ENCODE measurements at places on chromosomes 2 and 18. TPM values are rescaled to one million over a fixed set of nuclear protein-coding genes. Genes with fewer than 3 reads are reported as not detected.

- no peak overlapping the region for H3K27ac ChIP-seq
- peaks cover 4% of the 10 kb centered on the region for H3K36me3 ChIP-seq
- no peaks in the 10 kb centered on the region for H3K4me1 ChIP-seq
- no peak overlapping the region for H3K4me3 ChIP-seq
- no peaks in the 10 kb centered on the region for H3K27me3 ChIP-seq
- DNase-seq: peak; percentile 35
Observed at GRCh38 chr2:17652681-17653394, 100.8 kb downstream of the SMC6 start.

DNA sequence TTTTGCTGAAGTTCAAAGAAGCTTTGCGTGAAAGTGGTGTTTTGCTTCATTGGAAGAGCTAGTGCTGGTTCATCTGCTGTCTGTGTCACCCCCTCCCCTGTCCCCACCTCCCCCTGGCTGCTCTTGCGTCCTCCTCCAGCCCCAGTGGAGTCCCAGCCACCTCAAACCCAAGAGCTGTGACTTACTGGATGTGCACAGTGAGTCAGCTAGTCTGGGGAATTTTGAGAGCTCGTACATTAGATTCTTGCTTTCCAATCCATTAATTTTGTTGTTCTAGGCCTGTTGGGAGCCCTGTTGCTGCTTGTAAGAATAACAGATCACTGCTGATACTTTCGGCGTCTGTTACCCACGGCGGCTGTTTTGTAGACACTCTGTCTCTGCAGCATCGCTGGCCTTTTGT, 412.1 kb downstream of the TSN start:
- no peak overlapping the region for H3K4me3 ChIP-seq
- no peaks in the 10 kb centered on the region for H3K4me1 ChIP-seq
- H3K27me3 ChIP-seq: no peaks in the 10 kb centered on the region

GRCh38 chr18:63236921-63237846, 82.4 kb downstream of the BCL2 start:
- H3K4me3 ChIP-seq: peak overlapping the region; percentile 37
- DNase-seq: no peak
- H3K36me3 ChIP-seq: no peaks in the 10 kb centered on the region
- H3K27me3 ChIP-seq: no peaks in the 10 kb centered on the region

DNA sequence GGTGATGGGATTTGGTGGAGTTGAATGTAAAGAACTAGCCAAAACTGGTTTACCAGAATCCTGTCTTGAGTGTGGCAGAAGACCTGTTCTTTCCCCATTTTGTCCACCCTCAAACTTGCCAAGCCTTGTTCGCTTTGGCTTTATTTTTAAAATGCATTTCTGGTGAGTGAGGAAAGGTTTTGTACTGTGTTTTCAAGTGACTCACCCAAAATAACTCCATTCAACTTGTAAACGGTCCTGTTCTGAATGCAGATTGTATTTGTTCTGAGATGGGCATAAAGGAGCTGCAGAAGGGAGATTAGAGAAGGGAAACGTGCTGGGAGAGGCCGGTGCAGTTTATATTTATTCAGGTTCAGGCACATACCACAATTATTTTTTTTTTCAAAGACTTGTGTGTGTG, 5.3 kb upstream of the ITPRID2 start:
- no peak overlapping the region for H3K4me3 ChIP-seq
- peak overlapping the region; percentile 37 for H3K27ac ChIP-seq
- H3K4me1 ChIP-seq: peaks cover 8% of the 10 kb centered on the region
- H3K36me3 ChIP-seq: no peaks in the 10 kb centered on the region
- peak; percentile 44 for DNase-seq

Gene CRACDL
- total RNA-seq: 5.7 TPM

Gene METTL4
- 10.5 TPM for total RNA-seq
